ENCODE measurements at places on chromosomes 2 and 18.
A peak's percentile ranks its signal among the peaks of the same experiment; 100 is the strongest.

- no peak for DNase-seq
Measured at GRCh38 chr2:134367213-134367612, 113.3 kb downstream of the MGAT5 start.

GRCh38 chr2:152569186-152569585 lies 148.1 kb downstream of the PRPF40A start:
- no peak for DNase-seq

- peak; percentile 61 for DNase-seq
Measured at GRCh38 chr18:56168049-56168781, 470.2 kb downstream of the TXNL1 start.

GRCh38 chr2:12341920-12342319 lies 374.8 kb upstream of the TRIB2 start:
- DNase-seq = no peak

GRCh38 chr2:108924580-108925251 lies 64.3 kb downstream of the EDAR start:
- no peak for DNase-seq

DNA sequence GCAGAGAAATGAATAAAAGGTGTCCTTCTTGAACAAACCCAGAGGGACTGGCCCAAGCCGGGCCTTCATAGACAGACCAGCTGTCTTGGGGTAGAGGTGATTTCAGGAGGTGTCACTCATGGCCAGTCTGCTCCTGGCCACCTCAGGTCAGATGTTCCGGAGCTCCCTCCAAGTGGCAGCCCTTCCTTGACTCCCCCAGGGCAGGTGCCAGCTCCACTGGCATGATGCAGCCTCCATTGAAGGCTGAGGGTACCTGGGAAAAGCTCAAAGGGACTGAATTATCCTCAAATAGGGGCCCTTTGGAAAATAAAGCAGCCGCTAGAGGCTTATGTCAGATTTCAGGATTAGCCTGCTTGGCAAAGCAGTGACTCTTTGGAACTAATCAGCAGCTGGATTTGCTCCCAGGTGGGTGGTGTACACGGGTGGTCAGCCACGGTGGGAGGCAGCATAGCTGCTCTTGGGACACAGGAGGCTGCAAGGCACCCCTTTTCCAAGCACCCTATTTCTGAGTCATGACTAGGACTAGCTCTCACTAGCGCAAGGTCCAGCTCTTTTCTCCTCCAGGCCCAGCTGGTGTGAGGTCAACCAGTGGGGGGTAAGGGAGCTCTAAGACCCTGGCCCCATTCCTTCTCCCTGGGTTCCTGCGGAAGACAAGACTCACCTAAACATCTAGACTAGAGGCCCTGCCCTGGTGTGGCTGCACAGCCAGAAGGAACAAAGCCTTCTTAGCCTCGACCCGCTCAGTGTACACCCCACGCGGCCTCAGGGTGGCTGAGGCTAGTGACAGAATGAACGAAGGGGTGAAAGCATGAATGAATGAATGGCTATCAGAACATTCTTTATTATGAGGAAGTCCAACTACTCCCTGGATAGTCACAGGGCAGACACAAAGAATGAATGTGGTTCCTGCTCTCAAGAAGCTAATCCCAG lies 29.3 kb downstream of the HS1BP3 start:
- no peak for DNase-seq

GRCh38 chr2:216082117-216082711 lies 495 bp downstream of the TMEM169 start:
- DNase-seq = no peak

- no peak for DNase-seq
Measured at GRCh38 chr2:102081606-102082005, 60.9 kb upstream of the IL1R1 start.

- no peak for DNase-seq
Measured at GRCh38 chr18:63271881-63272299, 47.7 kb downstream of the BCL2 start.

GRCh38 chr2:73877071-73877802 lies 15.6 kb upstream of the ACTG2 start:
- no peak for DNase-seq

DNA sequence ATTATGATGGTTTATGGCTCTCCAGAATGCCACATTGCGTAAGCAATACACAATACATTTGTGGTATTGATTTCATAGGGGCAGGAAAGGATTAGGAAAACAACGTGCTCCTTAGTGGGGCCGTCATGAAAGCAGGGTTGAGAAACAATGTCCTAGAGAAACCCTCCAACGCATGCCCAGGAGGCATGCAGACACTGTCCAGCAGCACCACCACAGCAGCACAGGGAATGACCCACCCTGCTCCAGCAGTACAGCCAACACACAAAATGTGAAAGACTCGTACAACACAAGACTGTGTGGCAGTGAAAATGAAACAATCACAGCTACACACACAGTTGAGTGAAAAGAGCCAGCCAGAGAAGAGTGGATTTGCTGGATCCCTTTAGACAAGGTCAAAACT lies 66.3 kb downstream of the FAM168B start:
- no peak for DNase-seq

DNA sequence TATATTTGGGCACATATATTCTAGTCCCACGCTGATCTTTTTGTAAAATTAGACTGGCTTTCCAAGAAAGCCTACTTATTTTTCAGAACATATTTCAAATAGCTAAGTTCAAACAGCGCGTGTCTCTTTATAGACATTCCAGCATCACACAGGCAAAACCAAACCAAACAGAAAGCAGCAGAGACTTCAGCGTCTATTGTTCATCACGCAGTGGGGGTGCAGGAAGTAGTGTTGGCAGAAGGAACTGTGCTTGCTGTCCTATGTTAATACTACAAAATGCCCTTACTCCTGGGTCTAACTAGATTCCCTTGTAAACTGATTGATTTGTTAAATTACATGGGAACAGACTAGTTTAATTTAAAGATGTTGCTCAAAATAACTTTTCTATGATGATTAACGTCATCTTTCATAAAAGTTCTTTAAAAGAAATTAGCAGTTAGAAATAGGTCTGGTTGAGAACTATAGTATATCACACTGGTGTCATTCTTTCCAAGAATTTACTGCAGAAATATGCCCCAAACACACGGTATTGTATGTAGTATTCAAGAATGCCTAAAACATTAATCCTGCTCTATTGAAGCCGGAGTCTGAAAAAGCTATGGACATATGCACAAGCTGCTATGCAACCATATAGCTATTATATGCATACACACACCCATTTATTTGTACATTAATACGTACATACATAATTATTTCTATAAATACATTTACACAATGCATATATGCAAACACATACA lies 436.3 kb downstream of the CBLN2 start:
- peak; percentile 3 for DNase-seq

GRCh38 chr2:180607514-180608049 lies 372.8 kb upstream of the UBE2E3 start:
- DNase-seq = no peak

DNA sequence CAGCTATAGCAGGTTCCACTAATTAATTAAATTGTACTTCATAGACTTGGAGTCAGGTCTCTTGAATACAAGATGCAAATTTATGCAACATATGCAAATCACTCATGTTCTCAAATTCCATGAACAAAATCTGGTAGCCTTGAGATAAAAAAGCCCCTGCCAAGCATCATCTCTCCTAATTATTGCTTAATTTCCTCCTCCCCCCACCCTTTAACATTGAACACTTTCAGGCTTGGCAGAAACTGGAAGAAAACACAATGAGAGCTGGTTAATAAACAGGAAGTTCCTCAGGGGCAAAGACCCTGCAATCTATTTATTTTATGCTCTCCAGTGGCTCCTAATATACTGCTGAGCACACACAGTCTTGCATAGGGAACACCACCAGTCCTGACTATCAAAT lies 35.6 kb upstream of the ACVR1 start:
- no peak for DNase-seq

DNA sequence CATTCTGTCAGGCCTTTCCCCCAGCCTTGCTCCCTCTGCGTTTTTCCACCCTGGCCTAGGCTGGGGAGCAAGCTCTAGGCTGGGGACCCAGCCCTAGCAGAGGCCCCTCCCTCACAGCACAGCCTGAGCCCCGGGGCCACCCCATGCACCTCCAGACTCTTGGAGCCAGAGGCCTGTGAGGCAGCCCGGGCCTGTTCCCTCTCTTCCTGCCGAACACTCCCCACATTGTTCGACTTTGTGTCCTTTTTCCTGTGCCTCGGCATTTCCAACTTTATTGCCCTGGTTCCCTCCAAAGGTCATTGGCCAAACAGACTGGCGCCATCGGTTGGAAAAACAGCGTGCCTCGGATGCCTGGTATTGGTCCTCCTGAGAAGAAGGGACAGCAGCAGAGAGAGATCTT lies 79.7 kb downstream of the HS1BP3 start:
- DNase-seq = no peak

- DNase-seq = peak; percentile 38
Measured at GRCh38 chr18:39434223-39434920, 1868.8 kb upstream of the CELF4 start.

GRCh38 chr2:177753682-177754491 lies 318.7 kb downstream of the PDE11A start:
- peak; percentile 94 for DNase-seq

- no peak for DNase-seq
Measured at GRCh38 chr2:236703373-236703709, 133.7 kb downstream of the ACKR3 start.

- DNase-seq = no peak
Measured at GRCh38 chr2:74219846-74220486, 21.6 kb downstream of the MTHFD2 start.

- no peak for DNase-seq
Measured at GRCh38 chr2:206873423-206873822, 65.9 kb upstream of the CPO start.

DNA sequence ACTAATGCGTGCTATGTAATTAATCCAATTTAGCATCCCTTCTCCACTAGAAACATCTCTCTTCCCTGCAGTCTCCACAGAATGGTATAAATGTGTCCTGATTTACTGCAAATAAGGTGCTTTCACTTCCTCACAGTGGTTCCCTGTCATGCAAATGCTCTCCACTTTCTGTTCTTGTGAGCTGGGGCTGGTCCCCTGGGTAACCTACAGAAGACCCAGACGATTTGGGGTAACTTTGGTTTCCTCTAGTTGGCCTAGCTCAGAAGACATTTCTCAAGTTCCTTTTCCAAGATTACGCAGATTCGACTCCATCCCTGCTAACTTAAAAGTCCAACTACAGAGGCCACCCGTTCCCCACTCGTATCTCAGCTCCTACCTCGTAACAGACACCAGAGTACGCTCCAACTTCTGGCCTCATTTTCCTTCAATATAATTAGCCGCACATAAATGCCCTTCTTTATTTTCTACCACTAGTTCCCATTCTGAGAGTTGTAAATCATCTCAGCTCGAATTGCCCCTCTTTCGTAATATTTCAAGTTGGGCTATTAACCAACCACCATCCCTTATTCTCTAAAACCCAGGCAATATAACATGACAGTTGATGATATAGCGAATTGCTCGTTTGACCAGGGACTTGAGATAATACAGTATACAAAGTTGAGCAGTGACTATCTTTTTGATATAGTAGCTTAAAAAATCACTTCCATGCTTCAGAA lies 28.8 kb upstream of the NEDD4L start:
- no peak for DNase-seq

DNA sequence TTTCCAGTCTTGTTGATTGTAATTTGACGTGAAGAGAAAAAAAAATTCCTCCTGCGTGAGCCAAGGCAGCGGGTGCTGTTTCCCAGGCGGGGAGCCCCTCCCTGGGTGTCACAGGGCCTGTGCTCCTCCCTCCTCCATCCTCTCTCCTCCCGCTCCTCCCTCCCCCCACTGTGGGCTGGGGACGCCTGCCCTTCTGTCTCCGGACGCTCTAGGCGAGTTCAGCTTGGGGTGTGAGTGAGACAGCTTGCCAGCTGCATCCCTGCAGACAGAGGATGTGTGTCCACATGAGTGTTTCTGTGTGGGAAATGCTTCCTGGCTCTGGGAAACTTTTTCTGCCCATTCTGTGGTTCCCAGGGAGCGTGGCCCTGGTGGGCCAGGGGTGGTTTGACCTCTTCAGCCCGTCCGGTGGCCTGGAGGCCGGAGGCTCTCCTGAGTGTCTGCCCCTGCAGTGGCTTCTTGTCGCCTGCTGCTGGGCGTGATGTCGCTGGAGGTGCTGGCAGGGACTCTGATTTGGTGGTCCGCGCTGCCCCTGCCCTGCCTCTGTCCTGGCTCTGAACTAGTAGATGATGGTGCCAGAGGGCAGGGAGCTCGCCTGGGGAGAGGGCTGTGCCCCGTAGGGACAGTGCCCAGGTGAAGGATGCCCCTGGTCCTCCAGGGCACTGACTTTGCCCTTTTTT lies 96.4 kb downstream of the USP40 start:
- no peak for DNase-seq

GRCh38 chr2:109304731-109305470 lies 175.9 kb downstream of the SH3RF3 start:
- no peak for DNase-seq

DNA sequence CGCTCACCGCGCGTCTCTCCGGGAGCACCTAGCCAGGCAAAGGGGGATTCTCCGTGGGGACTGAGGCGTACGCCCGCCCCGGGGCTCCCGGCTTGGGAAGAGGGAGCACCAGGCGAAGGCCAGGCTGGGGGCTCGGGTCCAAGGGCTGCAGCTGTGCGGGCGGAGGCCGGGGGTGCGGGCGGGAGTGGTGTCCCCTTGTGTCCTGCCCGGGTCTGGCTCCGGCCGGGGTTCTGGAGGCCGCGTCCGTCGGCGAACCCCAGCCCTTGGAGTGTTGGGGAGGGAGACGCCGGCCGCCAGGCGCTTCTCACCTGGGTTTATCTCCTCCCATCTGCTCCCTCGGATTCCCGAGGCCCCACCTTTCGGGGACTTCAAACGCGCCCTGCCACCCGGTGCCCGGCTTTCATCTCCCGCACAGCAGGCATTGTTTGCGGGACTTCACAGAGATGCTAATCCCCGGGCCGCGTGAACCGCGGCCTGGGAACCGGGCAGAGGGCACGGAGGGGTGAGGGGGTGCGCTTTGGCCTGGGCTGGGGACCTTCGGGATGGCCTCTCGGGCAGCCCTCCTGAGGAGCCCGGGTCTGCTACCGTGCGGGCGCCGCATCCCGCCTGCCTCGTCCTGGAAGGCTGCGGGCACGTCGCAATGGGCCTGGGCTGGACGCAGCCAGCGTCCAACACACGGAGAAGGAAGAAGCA lies 5.0 kb upstream of the GBX2 start:
- no peak for DNase-seq

DNA sequence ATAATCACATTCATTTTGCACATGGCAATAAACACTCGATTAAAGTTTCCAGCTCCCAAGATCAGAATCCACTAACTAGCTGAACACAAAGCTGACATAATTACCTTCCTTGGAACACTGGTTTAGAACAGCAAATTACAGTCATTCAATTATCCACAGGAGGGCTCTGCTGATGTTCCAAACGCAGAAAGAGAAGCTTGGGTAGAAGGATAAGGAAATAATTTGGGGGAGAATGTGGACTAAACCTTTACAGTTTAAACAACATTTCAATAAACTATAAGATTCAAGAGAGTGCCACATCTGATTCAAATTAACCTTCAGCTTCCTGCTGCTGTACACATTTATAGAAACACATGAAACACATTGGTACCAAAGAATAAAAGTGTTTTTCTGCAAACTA lies 67.8 kb upstream of the ARL4C start:
- peak; percentile 53 for DNase-seq
